ENCODE measurements at places on chromosomes 3 and 15.

GRCh38 chr15:91482799-91483198 lies 370.7 kb upstream of the SLCO3A1 start:
- no peak for DNase-seq

DNA sequence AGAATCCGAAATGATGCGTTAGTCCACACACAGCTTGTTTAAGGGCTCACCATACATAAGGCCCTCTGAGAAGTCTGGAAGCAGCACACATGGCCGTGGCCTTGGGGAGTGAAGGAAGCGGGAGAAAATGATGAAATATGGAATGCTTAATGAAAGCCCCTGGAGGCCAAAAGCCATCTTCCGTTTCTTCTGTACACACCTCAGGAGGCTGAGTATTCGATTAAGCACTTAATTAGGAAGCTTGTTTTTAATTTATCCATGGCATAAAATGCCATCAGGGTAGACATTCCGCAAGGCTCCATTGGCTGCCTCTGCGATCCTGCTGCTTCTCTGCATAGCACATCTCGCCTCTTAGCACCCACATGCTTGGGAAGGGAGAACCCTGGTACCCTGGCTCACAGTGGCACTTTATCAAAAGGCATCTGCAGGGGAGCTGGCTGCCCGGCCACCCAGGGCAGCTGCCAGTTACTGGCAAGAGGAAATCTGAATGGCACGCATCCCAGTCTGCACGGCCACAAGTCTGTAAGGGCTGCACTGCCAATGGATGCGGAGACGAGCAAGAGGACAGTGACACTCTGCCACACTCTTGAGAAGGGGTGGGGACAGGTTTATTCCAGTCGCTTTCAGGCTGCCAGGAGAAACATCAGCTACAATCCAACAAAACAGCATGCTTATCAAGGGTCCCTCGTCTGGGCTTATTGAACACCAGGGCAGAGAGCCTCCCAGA lies 356.2 kb downstream of the OCA2 start:
- DNase-seq = no peak

DNA sequence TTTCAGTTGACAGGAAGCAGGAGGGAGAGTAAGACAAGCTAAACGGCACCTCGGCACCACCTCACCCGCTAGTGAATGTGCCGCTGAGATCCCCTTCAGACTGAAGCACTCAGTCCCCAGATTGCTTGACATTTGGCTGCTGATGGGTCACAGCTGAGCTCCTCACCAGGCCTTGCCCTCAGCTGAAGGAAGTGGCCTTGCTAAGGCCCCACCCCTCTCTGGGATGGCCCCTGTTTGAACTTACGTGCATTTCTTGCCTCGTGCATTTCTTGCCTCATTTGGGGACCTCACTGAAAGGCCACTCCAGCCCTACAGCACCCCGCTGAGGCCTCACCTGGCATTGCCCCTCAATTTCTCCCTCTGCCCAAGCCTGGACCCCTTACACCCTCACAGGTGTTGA lies 39.8 kb downstream of the EOGT start:
- no peak for DNase-seq

GRCh38 chr3:129330409-129330808 lies 51.7 kb downstream of the HMCES start:
- DNase-seq = no peak

GRCh38 chr3:15341030-15341726 lies 8.8 kb upstream of the SH3BP5 start:
- no peak for DNase-seq

DNA sequence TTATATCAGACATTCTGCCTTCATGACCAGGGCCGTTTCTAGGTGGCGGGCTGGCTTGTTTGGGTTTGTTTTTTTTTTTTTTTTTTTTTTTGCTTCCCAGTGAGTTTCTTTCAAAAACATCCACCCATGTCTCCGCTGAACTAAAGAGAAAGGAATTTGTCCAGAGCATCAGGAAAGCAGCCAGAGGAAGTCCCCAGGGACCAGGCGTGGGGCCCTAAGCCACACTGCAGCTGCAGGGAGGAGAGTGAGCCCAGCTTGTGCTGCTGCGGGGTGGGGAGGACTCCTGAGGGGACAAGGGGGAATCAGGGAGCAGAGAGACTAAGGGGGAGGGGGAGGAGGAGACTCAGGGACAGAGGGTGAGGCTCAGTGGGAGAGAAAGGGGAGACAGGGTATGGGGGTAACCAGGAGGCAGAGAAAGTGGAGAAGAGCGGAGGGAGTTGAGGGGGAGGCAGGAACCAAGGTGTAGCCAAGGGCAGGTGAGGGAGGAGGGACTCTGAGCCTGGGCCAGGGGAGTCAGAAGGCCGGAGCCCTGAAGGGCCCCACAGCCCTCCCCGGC lies 49.5 kb downstream of the CYP11A1 start:
- DNase-seq = peak; percentile 25

- no peak for DNase-seq
Observed at GRCh38 chr3:46953234-46954010, 23.1 kb downstream of the CCDC12 start.

GRCh38 chr3:197599089-197599765 lies 43.5 kb upstream of the BDH1 start:
- DNase-seq = peak; percentile 56

Measured in HFF-Myc (cell line).